Keratinocyte (primary cell): ENCODE measurements at places on chromosomes 3 and 15. TPM values are rescaled to one million over a fixed set of nuclear protein-coding genes. Genes with fewer than 3 reads are reported as not detected.
A peak's percentile ranks its signal among the peaks of the same experiment; 100 is the strongest.

GRCh38 chr3:4664412-4664811 lies 171.3 kb downstream of the ITPR1 start:
- no peak for DNase-seq

DNA sequence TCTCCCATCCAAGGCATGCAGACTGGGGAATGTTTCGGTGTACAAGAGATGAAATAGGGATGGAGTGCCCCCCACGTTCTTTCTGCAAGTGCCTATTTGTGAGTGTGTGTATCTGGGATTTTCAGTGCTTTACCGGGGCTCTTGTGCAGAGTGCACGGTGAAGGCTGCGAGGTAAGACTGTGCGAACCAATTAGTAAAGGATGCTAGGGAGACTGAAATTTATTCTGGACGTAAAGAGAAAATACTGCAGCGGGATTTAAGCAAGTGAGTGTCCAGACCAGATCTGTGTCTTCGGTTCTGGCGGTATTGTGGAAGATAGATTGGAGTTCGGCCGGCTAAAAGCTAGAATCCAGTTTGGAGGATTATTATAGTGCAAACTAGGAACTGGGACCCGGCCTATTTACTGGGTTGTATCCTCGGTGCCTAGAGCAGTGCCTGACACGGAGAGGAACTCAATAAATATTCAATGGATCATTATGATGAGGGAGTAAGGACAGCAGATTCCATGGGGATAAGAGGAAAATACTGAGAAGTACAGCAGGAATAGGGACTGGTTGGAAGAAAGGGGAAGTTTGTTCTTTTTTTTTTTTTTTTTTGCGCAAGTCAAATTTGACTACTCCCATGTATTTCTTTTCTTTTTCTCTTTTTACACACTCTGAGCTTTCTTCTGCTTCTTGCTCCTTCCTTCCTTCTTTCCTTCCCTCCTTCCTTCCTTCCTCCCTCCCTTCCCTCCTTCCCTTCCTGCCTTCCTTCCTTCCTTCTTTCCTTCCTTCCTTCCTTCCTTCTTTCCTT lies 580 bp upstream of the MAGEF1 start:
- DNase-seq = no peak

GRCh38 chr15:29131840-29132420 lies 137.7 kb downstream of the NSMCE3 start:
- no peak for DNase-seq

DNA sequence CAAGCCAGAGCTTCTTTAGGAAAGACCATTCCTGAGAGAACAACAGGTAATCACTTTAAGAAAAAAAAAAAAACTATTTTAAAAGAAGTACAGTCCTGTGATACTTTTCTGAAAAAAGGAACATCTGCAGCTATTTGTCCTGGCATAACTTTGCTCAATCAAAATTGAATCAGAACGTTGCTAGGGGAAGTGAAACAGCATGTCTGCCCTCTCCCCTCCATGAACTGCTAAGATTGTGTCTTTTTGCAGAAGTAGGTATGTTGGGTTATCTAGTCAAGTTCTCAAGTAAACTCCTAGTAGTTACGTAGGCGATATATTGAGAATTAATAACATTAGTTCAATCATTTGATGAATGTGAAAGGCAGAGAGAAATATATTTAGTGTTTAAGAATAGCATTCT lies 1013.3 kb downstream of the TUSC7 start:
- DNase-seq = no peak

DNA sequence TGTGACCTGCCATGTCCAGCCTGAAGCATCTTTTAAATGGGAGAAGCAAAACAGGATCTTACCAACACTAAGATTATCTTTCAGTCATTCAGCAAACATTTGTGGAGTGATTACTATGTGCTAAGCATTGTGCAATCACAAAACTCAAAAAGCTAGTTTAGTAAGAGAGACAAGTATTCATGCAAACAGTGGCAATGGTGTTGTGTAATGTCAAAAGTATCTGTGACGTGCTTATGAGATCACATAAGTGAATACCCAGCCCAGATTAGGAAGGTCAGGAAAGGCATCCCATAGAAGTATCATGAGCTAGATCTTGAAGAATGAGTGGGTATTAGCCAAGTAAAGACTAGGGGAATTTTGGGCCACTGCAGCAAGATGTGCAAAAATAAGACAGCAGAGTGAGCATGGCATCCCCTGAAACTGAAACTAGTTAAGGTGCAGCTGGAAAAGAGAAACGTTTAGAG lies 32.1 kb downstream of the SEC62 start:
- DNase-seq = no peak

DNA sequence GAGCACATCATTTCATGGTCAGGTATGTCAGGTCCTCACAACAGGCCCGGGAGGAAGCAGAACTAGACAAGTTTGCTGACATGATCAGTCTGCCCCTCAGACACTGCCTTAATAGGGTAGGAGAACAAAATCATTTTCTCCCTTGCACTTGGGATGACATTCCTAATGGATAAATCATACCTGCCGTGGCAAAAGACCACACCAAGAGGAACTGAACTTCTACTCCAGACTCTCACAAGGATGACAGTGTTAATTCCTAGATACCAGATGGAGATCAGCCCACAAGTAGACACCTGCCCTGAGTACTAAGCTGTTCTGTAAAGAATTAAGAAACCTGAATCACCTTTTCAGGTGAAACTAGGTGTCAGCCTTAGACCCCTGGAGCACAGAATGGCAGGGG lies 19.5 kb downstream of the SIAH2 start:
- DNase-seq = peak; percentile 79

- DNase-seq = no peak
Measured at GRCh38 chr15:45666119-45666875, 31.5 kb downstream of the SQOR start.

GRCh38 chr15:23569151-23569925 lies 3.9 kb downstream of the MKRN3 start:
- DNase-seq = no peak

DNA sequence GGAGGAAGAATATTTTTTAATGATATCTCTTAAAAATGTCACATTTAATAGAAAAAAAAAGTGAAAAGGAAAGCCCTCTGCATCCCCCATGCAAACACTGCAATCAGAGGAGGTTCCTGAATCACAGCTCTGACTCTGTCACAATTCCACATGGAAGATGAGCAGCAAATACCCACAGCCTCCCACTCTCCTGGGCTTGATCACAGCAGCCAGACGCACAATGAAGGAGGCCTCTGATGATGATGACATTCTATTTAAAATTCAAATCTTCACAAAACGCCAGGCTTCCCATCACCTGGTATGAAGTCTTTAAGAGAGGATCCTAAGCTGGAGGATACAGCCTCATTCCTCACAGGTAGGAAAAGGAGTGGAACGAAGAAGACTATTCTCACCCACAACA lies 9.1 kb upstream of the DIS3L start:
- no peak for DNase-seq

GRCh38 chr3:52810923-52811322 lies 16.3 kb downstream of the ITIH3 start:
- DNase-seq = no peak

GRCh38 chr3:124084022-124084881 lies 92.3 kb upstream of the ROPN1 start:
- DNase-seq = no peak

DNA sequence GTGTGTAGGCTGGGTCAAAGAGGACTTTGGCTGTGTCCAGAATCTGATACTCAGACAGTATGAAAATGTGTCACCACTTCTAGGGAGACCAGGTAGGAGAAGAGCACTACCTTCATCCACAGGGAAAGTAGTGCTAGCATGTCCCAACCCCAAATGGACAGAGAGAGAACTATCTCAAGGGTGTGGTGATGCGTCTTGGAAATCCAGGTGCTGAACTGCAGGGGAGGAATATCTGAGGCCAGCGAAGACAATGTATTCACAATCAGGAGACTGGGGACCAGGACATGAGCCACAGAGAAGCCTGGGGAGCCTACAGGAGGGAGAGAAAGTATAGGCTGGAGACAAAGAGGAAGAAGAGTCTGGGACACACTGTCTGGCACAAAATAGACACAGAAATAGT lies 152.0 kb upstream of the WNT5A start:
- no peak for DNase-seq

DNA sequence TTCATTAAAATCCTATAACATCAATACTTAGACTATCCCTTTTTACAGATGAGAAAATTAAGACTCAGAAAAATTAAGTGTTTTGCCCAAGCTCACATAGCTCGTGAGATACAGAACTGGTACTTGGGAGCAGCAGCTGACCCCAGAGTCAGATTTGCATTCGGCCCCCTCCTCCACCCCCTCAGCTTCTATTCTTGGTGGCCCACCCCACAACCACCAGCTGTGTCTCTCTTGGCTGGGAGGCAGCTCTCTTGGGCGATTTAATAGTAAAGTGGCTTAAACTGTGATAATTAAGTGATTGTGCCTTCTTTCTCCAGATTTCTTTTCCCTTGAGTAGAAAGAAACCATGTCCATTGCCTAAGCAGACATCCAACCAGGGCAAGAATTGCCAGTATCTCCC lies 203.6 kb upstream of the PDZRN3 start:
- no peak for DNase-seq

GRCh38 chr3:112308151-112308911 lies 14.3 kb upstream of the SLC9C1 start:
- no peak for DNase-seq

DNA sequence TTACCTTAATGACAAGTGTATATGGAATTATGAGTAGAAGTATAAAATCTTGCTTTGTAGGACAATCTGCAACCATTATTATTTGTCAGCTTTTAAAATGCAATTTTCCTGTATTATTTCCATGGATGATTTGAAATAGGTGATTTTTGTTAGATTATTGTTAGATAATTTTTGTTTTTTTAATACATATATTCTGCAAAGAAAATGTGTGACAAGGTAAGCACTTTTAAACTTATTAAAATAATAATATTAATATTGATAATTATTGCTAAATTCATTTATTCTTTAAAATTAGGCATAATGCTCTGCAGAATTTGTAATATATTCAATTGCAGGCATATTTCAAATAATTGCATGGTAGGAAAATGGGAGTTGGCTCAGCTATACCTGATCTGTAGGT lies 329.5 kb downstream of the CADM2 start:
- no peak for DNase-seq

DNA sequence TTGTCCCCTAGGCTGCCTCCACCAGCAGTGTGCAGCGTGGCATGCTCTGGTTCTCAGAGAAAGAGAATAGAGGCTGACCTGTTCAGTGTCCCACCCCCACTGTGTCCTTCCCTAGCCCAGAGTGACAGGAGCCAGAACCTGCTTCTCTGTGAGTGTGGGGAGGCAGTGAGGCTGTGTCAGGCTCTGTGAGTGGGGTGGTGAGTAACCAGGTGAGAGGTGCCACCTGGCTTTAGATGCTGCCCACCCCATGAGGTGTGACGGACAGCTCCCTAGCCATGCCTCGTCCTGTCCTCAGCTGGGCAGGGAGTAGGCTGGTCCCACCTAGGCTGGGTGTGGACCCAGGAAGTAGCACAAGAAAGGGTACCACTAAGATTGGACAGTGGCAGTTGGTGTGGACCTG lies 6.3 kb downstream of the TEX264 start:
- no peak for DNase-seq

DNA sequence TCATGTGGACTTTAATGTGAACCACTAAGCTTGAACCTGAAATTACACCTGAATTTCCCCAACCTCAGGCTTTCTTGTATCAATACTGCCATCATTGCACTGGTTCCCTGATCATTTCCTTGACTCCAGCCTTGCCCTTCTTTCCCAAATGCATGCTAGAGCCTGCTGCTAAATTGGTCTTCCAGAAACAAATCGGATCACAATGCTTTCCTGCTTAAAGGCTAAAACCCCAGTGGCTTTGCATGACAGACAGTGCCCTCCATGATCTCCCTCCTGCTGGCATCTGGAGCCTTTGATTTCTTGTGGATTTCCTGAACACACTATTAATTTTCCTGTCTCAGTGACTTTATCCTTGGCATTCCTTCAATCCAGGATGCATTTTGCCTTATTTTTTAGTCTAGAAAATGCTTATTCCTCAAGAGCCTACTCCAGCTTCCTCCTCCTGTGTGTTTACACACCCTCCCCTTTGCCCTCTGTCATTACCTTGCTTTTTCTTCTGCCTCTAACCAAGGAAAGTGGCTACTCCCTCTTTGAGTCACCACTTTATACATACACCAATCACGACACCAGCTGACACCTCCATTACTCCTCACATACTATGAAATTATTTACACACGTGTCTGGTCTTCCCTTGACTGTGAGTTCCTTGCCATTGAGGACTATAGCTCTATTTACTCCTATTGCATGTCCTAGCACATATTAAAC lies 214.6 kb downstream of the KCNAB1 start:
- no peak for DNase-seq

GRCh38 chr15:40096094-40096891 lies 12.4 kb downstream of the BMF start:
- no peak for DNase-seq

DNA sequence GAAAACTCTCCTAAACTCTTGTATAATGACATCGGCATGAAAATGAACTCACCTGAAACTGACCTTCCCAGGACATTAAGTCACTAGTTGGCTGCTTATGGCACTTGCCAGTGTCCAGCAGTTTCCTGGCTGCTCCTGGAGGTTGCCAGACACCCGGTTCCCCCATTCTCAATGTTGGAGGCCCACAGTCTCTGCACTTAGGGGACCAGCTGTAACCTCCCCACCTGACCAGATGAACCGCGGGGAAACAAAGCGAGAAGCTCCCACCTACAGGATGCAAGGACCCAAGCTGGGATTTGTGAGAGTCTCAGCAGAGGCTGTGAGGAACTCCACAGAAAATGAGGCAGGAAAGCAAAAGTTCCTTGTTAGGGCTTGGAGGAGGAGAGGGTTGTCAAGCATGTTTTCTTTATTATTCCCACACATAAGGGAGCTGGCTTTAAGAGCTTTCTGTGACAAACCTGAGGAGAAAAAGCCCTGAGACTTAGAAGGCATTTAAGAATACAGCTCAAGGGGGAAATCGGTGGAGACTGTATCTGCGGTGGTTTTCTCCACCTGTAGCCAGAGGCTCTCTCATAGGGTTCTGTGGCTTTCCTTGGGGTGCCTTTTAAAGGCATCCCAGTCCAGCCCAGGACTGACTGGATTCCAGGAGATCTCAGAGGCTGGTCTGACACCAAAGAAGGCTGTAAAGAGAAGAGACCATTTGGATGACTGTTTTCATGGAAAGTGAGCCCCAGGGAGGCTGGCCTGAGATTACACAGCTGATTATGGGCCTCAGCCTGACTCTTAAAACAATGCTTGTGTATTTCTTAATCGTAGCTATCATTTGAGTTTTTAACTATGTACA lies 4.6 kb downstream of the TPM1 start:
- DNase-seq = no peak

- DNase-seq = no peak
Measured at GRCh38 chr15:38414357-38414756, 39.6 kb upstream of the FAM98B start.

- no peak for DNase-seq
Measured at GRCh38 chr3:109050591-109051167, 67.3 kb downstream of the MORC1 start.

GRCh38 chr3:187968883-187969580 lies 184.9 kb upstream of the LPP start:
- no peak for DNase-seq

The FEZF2 gene
- not detected in 3 replicates for polyA plus RNA-seq

The GPR62 gene
- polyA plus RNA-seq = not detected in 3 replicates

The PP2D1 gene
- not detected in 3 replicates for polyA plus RNA-seq

The IGSF11 gene
- polyA plus RNA-seq = 0.25 to 0.85 TPM (median 0.68 TPM) in 3 replicates

The C3orf22 gene
- not detected in 3 replicates for polyA plus RNA-seq

The PRTG gene
- polyA plus RNA-seq = not detected in 3 replicates

The ZNF501 gene
- 2.5 to 2.8 TPM (median 2.7 TPM) in 3 replicates for polyA plus RNA-seq

The ACP3 gene
- polyA plus RNA-seq = 0.51 to 1.3 TPM (median 1.0 TPM) in 3 replicates

The TRAT1 gene
- not detected in 3 replicates for polyA plus RNA-seq
